ENCODE measurements at places on chromosomes 2 and 18.

DNA sequence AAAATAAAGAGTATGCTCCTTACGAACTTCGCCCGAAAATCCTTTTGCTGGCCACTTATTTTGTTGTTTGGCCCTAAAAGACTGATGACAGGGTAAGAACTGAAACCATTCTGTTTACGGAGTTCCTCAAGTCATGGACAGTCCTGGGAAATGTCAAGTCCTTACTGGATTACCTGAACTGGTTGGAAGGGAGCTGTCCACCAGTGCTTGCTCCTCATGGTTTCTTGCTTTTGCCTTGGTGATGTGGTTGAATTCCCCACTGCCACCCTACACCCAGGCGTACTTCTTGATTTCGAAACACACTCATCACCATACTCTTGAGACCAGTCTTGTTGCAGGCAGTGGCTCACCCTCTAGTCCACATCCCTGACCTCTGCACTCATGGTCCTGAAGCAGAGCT, 49.1 kb upstream of the CHMP1B start:
- peak; percentile 67 for DNase-seq

- DNase-seq: no peak
Measured at GRCh38 chr18:36131692-36132483, 2.2 kb downstream of the ELP2 start.

DNA sequence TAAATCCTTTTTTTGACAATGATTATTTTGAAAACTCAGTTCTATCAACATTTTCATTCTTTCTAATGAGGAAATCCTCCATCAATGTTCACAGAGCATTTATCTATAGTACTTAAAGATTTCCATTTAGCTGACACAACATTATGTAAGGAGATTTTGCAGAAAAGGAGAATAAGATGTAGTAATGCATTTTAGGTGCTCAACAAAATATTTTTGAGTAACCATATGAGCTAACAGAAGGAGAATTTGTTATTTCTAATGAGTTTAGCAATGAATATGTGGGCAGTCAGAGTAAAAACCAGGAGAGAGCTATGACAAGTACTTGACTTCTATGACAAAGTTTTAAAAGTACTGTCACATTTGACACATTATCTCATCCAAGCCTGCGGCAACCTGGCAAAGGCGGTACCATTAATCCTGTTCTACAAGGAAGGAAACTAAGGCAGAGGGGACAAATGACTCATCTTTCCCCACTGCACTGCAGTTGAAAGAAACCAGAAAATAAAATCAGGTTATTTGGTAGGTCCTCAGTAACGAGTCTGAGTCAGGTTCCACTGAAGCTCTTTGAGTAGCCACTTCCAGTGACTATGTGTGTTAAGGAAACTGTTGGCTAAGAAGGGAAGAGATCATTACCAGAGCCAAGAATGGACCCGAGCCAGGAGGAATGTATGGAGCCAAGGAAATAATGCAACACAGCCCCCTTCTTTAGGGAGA, 134.1 kb upstream of the ITGB6 start:
- no peak for DNase-seq

GRCh38 chr2:233152541-233152940, 92.4 kb downstream of the INPP5D start:
- DNase-seq: no peak

- DNase-seq: no peak
Measured at GRCh38 chr2:213220967-213221603, 63.2 kb upstream of the SPAG16 start.

GRCh38 chr18:32896776-32897547, 124.1 kb upstream of the KLHL14 start:
- no peak for DNase-seq

GRCh38 chr2:241575624-241576292, 17.2 kb downstream of the BOK start:
- DNase-seq: no peak

DNA sequence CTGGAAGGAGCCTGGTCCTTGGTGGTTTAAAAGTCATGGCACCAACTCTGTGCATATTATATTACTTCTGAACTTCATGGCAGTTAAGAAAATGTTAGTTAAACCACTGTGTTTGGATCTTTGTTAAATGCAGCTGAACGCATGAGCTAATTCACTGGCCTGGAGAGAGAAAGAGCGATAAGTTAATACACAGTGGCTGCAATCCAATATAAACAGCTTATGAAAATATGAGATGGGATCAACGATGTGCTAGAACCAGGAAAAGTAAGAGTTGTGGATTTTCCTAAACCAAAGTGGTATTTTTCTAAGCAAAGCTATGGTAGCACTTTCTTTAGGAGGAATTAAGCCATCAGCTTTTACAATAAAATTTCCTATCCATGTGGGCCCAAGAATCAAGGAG, 326.7 kb downstream of the MTX2 start:
- no peak for DNase-seq

DNA sequence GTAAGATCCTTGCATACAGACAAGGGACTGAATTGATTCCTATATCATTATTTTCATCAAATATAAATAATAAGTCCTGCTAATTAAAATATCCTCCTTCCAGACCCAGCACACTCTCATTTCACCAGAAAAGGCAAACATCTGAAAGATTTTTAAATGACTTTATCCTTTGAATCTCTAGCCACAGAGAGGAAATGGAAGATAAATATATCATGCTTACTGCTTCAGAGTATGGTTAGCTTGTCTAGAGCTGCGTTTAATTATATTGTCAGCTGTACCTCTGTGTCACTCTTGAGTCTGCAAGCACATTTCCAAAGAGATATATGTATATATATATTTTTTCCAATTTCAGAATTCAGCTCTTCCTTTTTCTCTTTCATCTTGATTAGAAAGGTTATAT, 232.7 kb downstream of the TRIB2 start:
- DNase-seq: no peak

GRCh38 chr2:113791697-113792590, 35.5 kb upstream of the SLC35F5 start:
- no peak for DNase-seq

GRCh38 chr2:238391042-238391689, 35.6 kb upstream of the ASB1 start:
- no peak for DNase-seq

DNA sequence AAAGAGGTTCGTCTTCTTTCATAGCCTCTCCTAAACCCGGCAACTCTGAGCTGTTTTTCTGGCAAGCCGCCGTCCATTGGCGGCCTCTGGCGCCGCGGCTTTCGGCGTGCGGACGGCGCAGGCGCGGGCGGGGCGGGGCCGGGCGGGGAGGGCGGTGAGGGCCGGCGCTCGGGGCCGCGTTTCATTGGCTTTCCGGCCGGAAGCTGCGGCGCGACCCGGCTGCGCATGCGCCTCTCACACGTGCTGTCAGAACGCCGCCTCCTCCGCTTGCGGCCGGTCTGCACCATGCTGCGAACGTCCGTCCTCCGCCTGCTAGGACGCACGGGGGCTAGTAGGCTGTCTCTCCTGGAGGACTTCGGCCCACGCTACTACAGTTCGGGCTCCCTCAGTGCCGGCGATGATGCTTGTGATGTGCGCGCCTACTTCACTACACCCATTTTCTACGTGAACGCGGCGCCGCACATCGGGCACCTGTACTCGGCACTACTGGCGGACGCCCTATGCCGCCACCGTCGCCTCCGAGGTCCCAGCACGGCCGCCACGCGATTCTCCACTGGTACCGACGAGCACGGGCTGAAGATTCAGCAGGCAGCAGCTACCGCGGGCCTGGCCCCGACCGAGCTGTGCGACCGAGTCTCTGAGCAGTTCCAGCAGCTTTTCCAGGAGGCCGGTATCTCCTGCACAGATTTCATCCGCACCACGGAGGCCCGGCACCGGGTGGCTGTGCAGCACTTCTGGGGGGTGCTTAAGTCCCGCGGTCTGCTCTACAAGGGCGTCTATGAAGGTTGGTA, at the start of gene MARS2:
MARS2 (plus strand) TSS at position 249 of the 791 bp plus-strand sequence; CDS start at position 286, 37 bp downstream.
- DNase-seq: peak; percentile 96

- no peak for DNase-seq
Measured at GRCh38 chr2:111185361-111186022, 64.8 kb downstream of the BCL2L11 start.

- DNase-seq: no peak
Measured at GRCh38 chr2:10188729-10189305, 66.3 kb downstream of the RRM2 start.

GRCh38 chr2:60884800-60885199, 3.4 kb downstream of the REL start:
- DNase-seq: no peak

DNA sequence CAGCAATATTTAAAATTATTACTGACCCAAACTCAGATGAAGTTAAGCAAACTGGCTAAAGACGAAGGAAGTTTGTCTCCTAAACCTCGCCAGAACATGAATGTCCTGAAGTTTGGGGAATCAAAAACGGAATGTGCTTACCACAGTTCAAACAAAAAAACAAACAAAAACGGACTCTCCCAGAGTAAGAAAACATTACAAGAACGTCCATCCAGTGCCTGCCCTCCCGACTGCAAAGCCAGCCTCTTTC, 1.1 kb downstream of the KANSL1L start:
- DNase-seq: no peak

DNA sequence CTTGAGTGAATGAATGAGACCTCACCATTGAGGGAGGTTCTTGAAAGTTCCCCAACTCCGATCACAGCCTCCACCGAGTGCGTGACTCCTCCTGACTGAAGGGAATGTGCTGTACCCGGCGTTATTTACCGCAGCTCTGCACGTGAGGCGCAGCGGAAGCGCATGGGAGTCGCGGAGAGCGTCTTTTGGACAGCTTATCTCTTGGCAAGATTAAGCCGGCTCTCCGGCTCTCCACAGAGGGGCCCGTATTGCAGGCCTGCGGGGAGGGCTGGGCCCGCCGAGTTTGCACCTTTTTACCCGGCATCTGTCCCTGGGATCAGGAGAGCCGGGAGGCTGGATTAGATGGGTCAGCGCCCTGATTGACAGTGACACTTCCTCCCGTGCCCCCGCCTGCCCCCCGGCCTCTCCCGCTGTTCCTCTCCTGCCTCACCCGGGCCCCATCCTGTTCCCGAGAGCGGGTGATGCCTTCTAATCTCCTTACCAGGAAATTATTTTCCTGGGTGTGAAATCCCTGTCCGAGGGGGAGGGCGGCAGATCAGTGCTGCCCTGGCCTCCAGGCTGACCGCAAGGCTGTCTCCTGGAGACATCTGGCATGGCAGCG, 176.3 kb downstream of the INHBB start:
- DNase-seq: no peak

- no peak for DNase-seq
Measured at GRCh38 chr18:48767090-48767690, 183.6 kb downstream of the SMAD7 start.

DNA sequence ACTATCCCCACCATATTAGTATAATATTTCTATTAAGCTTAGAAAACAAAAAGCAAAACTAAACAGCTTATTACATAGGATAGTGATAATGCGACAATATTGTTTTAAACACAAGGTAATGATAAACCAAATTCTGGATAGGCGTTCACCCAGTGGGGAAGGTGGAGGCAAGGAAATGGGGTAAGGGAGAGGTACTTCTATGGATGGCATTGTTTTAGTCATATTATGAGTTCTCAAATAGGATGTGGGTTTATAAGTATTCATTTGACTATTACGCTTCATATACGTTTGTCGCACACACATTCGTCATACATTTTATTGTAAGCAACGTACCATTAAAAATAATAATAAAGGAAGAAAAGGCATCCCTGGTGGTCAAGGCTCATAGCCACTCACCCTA, 88.8 kb upstream of the DNMT3A start:
- DNase-seq: no peak

DNA sequence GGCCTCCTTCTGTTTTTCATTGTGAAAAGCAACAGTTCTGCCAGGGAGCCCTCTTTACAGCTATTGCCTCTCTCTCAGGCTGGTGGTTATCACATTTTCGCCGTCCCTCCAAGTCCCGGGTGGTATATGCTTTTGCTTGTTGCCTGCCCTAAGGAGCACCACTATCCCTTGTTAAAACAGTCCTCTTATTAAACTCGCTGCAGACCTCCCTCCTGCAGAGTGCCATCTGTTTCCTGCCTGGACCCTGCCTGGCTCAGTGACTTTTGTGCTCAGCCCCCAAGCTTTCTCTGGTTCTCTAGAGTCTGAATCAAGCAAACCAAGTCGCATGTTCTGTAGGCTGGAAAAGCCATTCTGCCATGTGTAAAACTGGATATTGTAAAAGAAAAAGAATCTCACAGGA, 72.1 kb upstream of the FHL2 start:
- DNase-seq: no peak

- no peak for DNase-seq
Measured at GRCh38 chr2:121129692-121130091, 155.3 kb downstream of the TFCP2L1 start.

GRCh38 chr2:240856151-240856980, 12.3 kb upstream of the AGXT start:
- DNase-seq: peak; percentile 35

- no peak for DNase-seq
Measured at GRCh38 chr2:222239945-222240675, 58.7 kb downstream of the PAX3 start.

DNA sequence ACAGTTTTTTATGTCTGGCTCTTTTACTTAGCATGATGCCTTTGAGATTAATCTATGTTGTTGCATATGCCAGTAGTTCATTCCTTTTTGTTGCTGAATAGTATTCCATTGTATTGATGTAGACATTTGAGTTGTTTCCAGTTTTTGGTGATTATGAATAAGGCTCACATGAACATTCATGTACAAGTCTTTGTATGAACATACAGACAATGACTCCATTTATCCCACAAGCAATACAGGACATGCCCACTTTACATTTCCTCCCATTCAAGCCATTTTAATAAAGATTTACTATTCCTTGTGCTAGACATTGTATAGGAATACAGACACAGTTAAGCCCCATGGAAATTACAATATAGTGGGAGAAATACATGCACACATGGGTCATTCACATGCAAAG, 118.0 kb downstream of the TRIM43 start:
- DNase-seq: no peak

DNA sequence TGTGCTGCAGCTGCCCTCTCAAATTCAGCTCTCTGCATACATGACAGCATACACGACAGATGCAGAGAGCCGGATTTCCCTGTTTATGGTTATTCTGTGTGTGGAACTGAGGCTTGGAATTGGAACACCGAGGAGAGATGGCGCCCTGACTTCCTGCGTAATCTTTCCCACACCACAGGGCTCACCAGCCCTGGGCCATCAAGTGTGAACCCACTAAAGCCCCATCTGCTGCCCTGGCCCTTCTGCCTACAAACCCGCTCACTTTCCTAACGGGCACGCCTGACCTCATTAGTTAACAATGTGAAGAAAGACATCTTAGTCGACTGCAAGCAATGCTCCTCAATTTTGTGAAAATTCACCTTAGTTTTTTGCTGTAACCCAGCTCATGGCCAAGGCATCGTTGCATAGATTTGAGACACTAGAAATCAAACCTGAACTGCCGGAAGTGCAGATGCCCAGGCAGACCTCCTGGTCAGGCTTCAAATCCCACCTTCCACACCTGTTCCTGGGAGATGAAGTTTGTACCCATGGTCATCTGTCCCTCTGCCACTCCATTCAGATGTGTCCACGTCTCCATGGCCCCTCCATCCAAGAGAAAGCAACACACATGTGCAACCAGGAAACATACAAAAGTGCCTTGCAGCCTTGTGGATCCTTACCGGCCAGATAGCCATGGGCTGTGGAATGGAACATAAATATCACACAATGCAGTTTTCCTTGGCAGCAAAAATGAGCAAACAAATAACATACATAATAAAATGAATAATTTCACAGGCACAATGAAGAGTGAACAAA, 5.0 kb upstream of the CIDEA start:
- DNase-seq: no peak

Data from NB4 (cell line).